ENCODE measurements at places on chromosomes 4 and X.

DNA sequence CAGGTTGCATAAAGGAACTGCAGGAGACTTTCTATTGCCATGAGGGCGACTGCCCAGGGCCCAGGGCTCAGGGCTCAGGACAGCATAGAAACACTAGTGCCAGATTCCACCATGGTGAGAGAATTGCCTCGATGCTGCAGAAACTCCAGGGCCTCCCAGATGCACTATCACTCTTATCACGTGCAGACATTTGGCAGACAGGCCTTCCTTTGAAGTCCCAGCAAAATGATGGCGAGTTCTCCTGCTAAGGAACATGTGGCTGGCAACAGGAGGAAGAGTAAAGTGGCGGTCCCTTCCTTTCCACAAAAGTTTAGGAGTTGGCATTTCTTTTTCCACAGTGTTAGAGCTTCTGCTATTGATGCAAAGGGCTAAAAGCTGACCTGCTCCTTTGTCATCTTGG is 214.0 kb upstream of the LNX1 start:
- no peak for DNase-seq

DNA sequence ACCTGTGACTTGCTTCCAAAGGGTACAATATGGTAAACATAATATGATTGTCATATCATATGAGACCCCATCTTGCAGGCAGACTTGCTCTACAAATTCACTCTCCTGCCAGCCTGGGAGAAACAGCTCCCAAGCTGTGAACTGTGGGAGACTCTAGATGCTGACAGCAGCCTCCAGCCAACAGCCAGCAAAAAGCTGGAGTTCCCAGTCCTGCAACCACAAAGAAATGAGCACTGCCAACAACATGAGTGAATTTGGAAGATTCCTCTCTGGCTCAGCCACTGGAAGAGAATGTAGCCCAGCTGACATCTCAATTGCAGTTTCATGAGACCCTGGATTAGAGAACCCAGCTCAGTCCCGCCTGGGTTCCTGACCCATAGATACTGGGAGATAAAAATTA is 145.4 kb downstream of the QDPR start:
- DNase-seq, result no peak

DNA sequence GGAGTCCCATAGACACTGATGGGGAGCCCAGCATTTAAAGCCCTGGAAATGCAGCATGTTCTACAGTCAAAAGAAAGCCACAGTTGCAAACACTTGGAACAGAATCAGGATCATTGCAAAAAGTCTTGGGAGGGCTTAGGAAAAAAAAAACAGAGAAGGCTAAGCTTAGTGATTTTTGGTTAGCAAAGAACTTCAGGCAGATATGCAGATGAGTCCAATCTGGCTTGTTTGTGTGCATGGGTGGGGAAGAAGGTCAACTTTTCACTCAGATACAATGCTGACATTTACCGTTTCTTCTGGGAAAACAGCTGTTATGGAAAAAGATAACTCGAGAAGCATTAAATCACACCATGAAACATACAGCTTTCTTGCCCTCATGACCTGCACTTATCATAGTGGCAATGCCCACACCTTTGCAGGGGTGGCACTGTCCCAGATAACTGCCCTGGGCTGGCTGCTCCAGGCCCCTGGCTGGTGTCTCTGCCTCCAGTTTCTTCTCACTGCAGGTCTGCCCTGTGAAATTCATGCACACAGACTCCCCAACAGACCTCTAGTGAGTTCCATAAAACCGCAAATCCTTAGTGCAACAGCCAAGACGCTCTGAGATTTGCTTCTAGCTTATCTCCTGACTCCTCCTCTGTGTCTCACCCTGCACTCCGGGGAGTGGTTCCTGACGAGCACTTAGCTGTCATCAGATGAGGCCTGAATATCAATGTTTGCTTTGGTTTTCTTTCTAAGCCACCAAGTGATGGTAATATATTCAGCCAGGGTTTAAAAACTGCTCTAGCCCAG is 99.2 kb downstream of the DRD5 start:
- no peak for DNase-seq

DNA sequence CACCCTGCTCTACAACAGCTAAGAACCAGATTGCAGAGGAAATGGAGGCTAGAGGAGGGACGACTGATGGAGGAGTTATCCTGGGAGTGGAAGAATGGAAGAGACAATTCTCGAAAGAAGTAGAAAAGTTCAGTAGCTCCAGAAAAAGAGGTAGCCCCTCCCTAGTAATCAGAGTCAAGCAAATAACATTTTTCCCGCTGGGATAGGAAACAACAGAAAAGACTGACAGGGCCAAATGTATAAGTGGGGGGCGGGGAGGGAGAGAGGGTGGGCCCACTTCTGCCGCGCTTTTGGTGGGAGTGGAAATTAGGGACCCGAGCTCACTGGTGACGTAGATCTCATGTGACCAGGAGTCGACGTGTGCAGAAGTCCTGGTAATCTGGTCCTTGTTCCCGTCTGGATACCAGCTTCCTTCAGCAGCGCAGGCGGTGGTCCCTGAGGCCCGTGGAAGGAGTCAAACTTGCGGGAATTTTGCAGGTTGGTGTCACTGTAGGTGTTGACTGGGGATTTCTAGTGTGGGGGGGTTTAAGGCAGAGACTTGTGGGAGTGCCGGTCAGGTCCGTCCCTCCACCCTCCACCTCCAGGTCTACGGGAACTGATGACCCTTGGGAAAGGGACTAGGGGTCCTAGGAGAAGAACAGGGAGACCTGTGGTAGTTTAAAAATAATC is at the start of gene TCEAL9:
Gene TCEAL9 (plus strand): TSS at position 377 of the 669 bp plus-strand sequence. CDS start 1,179 bp downstream, outside the sequence.
- no peak for DNase-seq

DNA sequence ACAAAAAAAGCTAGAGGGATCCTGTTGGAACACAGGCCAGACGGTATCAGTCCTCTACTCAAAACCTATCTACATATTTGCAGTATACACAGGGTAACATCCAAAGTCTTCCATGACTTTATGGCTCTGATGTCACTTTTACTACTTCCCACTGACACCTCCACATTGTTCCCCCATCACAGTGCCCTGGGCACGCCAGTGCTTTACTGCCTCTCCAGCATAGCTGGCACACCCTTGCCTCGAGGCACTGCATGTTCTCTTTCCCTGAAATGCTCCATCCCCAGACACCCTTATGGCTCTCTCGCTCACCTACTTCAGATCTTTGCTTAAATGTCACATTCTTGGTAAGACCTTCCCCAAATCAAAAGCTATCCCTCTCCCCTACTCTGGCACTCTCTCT is 6.3 kb upstream of the ATP10D start:
- DNase-seq, result no peak

- peak; percentile 69 for DNase-seq
Measured at GRCh38 chr4:177339477-177340374, 30.1 kb downstream of the NEIL3 start.

GRCh38 chrX:15242899-15243555 is 26.9 kb downstream of the ASB9 start:
- peak; percentile 47 for DNase-seq

GRCh38 chr4:87541521-87541920 is 12.3 kb upstream of the SPARCL1 start:
- no peak for DNase-seq

DNA sequence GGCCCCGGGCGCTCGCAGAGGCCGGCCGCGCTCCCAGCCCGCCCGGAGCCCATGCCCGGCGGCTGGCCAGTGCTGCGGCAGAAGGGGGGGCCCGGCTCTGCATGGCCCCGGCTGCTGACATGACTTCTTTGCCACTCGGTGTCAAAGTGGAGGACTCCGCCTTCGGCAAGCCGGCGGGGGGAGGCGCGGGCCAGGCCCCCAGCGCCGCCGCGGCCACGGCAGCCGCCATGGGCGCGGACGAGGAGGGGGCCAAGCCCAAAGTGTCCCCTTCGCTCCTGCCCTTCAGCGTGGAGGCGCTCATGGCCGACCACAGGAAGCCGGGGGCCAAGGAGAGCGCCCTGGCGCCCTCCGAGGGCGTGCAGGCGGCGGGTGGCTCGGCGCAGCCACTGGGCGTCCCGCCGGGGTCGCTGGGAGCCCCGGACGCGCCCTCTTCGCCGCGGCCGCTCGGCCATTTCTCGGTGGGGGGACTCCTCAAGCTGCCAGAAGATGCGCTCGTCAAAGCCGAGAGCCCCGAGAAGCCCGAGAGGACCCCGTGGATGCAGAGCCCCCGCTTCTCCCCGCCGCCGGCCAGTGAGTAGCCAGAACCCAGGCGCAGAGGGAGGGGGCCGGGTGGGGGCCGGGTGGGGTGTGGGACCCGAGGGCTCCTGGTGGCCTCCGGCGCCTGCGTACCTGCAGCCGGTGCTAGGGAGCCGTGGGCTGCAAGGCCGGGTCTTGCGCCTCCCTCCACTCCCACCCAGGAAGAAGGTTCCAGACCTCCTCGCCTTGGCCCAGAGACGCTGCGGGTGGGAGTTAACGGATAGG is 534 bp downstream of the MSX1 start:
- no peak for DNase-seq

DNA sequence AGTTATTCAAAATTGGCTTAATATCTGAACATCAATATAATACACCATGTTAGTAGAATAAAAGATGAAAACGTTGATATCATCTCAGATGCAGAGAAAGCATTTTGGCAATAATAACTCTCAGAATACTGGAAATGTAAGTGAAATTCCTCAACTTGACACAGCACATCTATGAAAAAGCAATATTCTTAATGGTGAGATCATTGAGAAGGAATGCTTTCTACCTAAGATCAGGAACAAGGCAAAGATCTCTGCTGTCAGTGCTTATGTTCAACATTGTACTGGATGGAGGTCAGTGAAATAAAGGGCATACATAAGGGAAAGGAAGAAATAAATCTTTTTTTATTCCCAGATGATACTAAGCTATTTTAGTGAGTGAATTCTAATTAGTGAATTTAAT is 40.6 kb downstream of the MRPL1 start:
- DNase-seq, result no peak

DNA sequence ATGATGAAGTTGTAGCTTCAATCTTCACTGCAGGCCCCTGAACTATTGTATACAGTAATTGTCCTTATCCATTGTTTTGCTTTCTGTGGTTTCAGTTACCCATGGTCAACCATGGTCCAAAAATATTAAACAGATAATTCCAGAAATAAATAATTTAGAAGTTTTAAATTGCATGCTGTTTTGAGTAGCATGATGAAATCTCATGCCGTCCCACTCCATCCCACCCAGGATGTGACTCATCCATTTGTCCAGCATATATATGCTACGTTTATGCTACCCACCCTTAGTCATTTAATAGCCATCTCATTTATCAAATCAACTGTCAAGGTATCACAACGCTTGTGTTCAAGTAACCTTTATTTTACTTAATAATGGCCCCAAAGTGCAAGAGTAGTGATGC is 34.5 kb downstream of the IQCM start:
- no peak for DNase-seq

- no peak for DNase-seq
Measured at GRCh38 chr4:34417160-34417559, 1827.2 kb downstream of the ARAP2 start.

DNA sequence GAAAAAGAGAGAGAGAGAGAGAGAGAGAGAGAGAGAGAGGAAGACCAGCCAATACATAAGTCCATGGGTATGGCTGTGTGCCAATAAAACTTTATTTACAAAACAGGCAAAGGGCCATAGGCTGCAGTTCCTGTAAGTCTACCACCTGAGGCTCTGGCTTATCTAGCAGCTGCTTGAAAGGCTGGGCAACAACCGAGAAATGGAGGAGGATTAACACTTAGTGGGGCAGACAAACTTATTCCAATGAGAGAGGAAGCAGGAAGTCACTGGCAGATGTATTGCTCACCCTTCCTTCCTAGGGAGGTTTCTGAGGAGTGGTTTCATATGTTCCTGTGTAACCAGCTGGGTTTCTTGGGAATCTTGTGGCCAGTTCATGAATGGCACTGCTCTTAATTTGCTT is 4.7 kb upstream of the GPR143 start:
- DNase-seq, result no peak

DNA sequence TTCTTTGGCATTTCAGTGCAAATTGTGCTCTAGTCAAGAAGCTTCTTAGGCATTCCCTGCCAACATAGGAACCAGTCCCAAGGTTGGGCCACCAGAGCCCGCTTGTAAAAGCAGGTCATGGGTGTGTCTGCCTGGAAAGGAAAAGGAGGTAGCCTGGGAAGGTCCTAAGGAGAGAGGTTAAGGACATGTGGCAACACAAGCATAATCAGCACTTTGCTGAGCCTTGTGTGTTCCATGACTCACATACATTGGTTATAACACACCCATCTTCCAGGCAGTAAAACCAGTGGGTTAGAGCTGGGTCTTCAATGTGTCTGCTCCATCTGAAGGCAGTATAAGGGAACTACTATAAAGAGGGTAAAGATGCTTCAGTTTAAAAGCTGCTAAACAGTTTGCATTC is 165.0 kb downstream of the FHIP1A start:
- DNase-seq, result no peak

GRCh38 chr4:185634066-185634652 is 98.9 kb upstream of the PDLIM3 start:
- no peak for DNase-seq

DNA sequence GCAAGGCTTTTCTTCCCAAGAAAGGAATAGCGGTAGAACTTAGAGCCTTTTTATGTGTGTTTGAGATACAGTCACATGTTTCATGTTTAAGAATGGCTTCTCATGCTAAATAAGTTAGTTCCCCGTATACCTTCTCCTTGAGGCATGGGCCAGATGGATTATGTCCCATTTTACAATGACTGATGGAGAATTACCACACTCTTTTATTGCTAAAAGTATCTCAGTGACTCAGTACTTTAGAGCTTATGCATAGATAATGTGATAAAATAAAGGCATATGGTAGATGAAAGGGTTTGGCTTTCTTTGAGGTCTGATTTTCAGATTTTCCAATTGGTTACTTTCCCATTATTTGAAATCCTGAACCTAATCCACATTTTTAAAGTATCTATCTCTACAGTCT is 121.8 kb upstream of the BMPR1B start:
- no peak for DNase-seq

DNA sequence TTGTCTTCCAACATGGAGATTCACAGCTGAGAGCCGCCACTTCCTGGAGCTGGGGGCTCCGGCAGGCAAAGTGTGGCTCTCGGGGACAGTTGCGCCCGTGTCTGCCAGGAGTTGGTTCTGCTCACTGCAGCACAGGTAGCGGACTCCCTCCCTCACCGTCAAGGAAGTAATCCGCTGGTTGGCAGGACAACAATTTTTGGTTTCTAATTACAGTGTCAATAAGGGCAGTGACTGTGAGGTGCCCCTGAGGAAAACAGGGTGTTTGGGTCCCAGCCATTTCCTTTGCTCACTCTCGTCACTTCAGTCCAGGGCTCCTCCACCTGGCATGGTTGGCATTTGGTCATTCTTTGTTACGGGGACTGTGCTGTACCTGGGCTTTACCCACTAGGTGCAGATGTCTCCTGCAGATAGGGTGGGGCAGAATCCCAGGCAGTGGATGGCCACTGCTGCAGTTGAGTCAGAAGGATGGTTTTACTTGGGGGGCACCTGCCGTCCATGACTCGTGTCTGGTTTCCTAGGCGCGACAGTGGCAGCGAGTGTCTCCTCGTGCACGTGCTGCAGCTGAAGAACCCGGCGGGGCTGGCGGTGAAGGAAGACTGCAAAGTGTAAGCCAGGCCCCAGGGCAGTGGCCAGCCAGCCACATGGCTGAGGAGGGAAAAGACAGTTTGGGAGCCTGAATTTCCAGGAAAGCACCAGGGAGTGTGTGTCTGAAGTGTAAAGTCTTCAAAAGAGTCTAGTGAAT is 32.1 kb upstream of the CLCN4 start:
- DNase-seq, result no peak

- no peak for DNase-seq
Measured at GRCh38 chrX:49233887-49234555, 881 bp upstream of the CACNA1F start.

GRCh38 chr4:8348071-8348470 is 78.5 kb downstream of the HTRA3 start:
- DNase-seq, result no peak

Measured in CD4-positive, alpha-beta T cell treated with Interleukin-4 for 4 hours (primary cell).